ENCODE measurements at places on chromosomes 12 and 14.

DNA sequence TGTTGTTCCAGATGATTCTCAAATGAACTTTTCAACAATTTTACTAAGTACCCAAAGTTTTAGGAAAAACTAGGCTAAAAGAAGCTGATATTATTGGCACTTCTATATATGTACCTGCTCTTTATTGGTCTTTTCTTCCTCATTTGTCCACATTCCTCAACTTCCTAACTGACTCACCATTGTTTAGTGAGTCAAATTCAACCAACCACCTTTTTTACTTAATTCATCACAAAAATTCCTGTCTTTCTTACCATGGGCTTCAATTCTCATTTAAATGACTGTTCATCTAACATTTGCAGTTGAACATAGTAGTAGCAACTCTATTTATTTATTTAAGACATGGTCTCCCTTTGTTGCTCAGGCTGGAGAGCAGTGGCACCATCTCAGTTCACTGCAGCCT, 47.6 kb upstream of the SLC2A13 start:
- DNase-seq, result no peak

DNA sequence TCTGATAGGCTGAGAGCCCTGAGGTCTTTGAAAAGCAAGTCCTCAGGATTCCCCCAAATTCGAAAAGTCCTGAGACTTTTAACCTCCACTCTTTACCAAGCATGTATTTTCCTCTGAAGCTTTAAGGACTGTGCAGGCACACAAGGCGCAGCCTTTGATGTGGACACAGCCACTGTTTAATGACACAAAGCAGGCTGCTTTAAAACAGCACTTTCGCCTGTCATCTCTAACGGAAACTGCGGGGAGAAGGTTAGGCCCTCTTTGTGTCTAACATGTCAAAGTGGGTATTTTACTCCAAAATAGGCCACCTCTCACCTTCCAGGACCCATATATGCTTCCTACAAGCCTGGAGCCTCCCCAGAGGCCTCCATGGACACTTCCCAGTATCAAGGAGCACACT, 159.2 kb downstream of the GCH1 start:
- DNase-seq, result no peak

DNA sequence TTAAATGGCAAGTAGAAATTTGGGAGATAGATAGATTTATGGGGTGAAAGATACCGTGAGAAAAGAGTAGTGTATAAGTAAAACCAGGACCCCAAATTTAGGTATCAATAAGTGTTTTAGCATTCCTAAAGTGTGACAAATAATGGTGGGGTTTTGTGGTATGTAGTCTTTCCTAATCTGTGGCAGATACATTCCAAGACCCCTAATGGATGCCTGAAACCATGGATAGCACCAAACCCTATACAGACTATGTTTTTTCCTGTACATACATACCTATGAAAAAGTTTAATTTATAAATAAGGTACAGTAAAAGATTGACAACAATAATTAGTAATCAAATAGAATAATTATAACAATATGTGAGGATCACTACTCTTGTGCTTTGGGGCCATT, 14.4 kb upstream of the TCP11L2 start:
- DNase-seq, result no peak

DNA sequence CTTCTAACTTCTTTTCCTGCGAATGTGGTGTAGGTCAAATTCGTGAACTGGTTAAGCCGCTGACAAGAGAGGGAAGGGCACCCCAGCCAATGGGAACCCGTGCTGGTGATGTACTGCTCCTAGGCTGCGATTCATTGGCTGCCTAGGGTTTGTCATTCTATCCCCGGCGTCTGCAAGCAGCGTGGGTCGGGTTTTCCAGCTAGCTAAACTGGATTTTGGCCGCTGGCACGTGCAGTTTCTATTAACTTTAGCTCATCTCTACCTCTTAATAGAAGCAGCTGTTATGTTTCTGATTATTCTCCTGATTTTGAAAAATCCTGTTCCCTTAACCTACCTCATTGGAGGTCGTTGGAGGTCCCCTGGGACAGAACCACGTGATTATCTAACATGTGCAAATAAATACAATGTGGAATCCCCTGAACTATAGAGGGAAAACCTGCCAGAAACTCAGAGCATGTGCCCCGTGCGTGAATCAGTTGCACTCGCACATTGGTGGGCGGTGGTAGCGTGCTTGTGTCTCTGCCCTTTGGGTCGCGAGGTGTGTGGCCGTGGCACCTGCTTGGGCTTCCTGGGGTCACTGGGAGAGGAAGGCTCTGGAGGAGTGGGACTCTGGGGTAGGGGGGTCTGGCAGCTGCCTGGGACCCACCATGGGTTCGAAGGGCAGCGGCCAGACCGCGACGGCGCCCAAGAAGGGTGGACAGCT, 876 bp upstream of the PPM1A start:
- DNase-seq, result peak; percentile 82

DNA sequence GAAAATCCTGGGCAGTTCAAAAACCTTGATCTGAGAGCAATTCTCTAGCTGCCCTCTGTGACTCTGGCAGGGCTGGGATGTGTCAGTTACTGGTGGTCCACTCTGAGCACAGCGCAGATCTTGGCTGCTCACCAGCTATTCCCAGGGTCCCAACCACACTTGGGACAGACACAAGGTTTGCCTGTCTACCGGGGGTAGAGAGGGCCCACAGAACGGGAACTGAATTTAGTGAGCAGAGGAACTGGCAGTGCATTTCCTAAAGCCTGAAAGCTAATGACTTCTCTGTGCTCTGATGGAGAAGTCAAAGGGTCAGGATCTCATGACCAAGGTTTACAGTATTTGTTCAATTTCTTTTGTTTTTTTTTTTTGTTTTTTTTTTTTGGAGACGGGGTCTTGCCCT, 2.6 kb downstream of the PDE6H start:
- DNase-seq, result no peak

DNA sequence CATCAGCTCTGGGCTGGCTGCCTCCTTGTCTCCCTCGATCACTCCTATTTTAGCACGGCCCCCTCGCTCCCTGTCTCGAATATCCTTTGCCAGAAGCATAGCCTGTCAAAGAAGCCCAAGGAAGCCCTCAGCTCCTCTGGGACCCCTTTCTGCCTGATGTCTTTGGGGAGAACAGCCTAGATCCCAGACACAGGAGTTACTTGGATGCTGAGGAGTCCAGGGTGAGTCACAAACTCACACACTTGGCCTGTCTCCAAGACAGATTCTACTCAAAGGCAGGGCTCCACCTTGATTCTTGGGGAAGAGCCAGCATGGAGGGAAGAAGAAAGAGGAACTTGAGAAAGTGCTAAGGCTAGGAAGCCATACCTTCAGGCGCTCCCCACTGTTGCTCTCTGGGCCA, 8.1 kb downstream of the AVIL start:
- DNase-seq, result no peak

- DNase-seq, result no peak
These were observed 4.2 kb downstream of the SOCS4 start for GRCh38 chr14:55031190-55031589.

GRCh38 chr12:106130474-106131113, 8.2 kb downstream of the NUAK1 start:
- DNase-seq, result no peak

DNA sequence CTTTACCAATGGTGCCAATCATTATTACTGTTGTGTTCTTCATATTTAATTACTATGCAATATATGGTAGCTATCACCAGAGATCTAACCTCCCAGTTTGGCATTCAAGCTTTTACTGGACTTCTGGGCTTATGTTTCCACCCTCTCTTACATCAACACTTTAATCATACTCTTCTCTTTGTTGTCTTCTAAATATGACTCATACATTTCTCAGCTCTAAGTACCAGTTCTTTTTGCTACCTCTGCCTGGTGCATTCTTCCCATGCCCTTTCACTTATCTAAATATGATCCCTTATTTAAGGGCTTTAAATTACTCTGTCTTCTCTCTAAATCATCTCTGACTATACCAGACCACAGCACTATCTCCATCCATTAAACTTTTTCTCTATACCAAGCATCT, 246.1 kb upstream of the CCDC196 start:
- DNase-seq, result no peak

- DNase-seq, result no peak
These were observed 1187.5 kb upstream of the USP15 start for GRCh38 chr12:61072717-61073116.

DNA sequence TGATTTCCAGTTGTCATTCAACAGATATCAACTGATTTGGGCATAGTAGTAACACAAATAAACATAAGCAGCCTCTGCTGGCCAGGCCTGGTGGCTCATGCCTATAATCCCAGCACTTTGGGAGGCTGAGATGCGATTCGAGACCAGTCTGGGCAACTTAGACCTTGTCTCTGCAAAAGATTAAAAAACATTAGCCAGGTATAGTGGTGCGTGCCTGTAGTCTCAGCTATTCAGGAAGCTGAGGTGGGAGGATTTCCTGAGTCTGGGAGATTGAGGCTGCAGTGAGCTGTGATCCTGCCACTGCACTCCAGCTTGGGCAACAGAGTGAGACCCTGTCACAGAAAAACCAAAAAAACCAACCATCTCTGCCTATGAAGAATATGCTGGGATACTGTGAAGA, 7.1 kb downstream of the METAP2 start:
- DNase-seq, result no peak

GRCh38 chr14:101233808-101234207, 327.5 kb upstream of the DIO3 start:
- no peak for DNase-seq

DNA sequence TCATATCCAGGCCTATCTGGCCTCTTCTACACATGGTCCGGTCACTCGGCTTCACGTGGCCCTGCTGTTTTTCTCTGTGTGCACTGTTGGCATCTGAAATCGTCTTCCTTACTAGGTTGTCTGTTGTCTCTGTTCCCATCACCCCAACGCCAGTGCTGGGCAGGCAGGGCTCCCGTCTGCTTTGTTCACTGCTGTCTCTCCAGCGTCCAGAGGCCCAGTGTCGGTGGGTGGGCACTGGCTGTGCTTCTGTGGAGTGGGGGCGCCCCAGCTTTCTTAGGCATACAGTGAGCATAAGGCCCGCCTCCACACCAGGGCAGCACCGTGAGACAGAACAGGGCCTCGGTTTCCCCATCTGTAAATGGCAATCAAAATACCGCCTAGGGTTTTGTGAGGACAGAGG, 153.1 kb downstream of the BCL11B start:
- DNase-seq, result peak; percentile 14

DNA sequence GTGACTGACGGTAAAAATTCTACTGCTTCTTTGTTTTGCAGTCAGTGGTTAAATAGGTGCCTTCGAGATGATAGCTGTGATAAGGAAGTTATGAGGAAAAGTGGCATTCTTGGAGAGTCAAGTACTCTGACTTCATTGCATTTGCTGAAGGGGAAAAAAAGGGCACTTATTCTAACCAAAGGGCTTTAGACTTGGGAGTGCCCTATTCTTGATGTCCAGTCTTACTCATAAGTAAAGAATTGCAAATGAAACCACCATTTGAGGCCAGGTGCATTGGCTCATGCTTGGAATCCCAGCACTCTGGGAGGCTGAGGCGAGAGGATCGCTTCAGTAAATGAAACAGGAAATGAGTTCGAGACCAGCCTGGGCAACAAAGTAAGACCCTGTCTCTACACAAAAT, 40.3 kb downstream of the BRAP start:
- DNase-seq, result no peak

DNA sequence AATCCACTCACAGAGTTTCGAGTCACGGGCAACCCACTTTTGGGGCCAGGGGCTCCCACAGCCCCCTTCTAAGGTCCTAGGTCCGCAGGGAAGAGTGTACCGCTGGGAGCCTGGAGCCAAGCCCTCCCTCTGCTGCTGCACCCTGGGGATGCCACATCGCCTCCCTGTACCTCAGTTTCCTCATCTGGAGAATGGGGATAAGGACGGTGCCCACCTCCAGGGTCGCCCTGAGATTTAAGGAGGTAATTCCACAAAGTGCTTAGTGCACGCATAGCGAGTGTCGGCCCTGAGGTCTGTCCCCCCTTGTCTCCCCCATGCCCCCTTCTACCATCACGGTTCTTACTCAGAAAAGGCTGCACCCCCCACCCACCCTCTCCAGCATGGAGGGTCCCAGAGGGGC, 35.5 kb downstream of the NCOR2 start:
- no peak for DNase-seq

DNA sequence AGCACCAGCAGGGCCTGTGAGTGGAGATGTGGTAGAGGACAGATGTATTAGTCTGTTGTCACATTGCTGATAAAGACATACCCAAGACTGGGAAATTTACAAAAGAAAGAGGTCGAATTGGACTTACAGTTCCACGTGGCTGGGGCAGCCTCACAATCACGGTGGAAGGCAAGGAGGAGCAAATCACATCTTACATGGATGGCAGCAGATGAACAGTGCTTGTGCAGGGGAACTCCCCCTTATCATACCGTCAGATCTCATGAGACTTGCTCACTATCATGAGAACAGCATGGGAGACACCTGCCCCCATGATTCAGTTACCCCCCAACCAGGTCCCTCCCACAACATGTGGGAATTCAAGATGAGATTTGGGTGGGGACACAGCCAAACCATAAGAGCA, 361.9 kb downstream of the VRK1 start:
- no peak for DNase-seq

DNA sequence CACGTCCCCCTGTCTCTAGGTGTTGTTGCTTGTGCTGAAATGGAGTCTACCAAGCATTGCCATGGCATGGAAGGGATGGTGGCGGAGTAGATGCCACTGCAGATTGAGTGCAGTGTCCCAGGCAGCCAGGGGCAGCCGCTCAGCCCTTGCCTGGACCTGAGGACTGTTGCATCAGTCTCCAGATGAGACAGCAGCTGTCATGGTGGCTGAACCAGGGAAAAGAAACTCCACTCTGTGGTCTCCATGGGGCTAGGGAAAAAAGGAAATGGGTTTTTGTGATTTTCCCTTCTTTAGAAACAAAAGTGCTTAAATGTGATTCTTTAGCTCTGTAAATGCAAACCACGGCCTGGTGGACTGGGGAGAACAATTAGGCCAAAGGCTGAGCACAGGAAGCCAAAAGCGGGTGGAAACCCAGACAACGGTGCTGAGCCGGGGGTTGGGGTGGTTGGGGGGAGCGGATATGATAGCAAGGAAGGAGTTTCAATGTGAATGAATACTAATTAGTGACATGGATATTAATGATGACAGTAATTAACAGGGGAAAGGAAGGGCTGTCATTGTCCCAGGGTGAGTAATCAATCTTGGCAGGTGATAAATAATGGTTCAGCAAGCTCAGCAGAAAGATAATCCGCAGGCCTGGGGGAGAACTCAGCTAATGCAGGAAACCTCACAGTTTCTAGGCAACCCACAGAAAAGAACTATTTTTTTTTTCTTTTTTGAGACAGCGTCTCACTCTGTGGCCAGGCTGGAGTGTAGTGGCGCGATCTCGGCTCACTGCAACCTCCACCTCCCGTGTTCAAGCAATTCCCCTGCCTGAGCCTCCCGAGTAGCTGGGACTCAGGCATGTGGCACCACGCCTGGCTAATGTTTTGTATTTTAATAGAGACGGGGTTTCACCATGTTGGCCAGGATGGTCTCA, 442.6 kb downstream of the DPF3 start:
- peak; percentile 50 for DNase-seq

- no peak for DNase-seq
These were observed 115.6 kb downstream of the LRIG3 start for GRCh38 chr12:58804749-58805148.

DNA sequence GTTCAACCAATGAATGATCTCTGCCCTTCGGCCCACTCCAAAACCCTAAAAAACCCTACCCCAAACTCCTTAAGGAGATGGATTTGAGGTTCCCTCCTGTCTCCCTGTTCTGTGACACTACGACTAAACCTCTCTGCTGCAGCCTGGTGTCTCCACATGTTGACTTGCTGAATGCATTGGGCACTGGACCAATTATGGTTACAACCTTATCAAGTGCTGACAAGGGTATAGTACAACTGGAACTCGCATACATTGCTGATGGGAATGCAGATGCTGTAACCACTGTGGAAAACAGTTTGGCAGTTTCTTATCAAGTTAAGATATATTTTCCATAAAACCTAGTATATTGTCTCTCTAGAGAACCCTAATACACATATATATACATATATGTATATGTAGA, 6.3 kb upstream of the DICER1 start:
- no peak for DNase-seq
